GF-D8 (cell line): ENCODE measurements at places on chromosomes 6 and 20.
A peak's percentile ranks its signal among the peaks of the same experiment; 100 is the strongest.

- DNase-seq: no peak
Measured at GRCh38 chr6:148565930-148566663, 180.7 kb upstream of the UST start.

DNA sequence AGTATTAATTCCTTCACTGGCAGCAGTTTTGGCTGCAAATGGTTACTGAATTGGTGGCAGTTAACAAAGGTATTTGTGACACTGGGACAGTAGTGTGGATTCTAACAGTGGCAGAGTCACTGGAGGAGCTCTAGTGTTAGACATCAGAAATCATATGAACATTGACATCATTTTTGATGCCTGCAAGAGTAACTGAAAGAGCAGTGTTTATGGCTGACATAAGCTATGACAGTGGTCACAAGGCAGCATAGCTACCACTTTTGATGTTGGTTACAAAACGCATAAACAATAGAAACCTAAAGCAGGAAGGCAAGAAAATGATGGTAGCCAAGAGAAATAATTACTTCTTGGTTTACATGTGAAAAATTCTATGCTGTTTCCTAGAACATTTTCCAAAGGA lies 326.7 kb upstream of the MAN1A1 start:
- no peak for DNase-seq

DNA sequence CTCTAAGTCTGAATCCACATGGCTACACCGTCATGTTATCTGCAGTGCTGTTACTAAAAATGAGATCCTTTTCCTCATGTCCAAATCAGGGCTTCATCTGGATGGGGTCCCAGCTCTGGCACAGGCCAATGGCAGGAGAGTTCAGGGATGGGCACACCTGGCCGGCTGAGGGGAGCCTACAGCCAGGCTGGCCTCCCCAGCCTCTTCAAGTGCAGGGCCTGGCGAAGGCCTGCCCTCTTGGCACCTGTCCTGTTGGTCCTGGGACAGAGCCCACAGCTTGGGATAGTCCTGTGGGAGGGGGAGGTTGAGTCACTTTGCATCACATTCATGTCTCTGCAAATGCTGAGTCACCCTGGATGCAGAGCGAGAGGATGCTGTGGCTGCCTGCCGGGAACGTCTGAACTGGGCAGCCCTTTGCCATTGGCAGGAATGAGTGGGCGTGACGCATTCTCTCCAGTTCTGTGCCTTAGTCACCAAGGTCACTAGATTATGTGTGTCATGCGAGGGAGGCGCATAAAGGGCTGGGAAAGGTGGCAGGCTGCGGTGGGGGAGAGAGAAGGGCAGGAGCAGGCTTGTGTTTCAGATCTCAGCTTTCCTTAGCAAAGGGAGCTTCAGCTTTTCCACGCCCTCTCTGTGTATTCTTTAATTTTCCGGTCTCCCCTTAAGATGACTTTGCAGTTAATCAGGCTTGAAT lies 223.2 kb upstream of the ECI2 start:
- DNase-seq: no peak

DNA sequence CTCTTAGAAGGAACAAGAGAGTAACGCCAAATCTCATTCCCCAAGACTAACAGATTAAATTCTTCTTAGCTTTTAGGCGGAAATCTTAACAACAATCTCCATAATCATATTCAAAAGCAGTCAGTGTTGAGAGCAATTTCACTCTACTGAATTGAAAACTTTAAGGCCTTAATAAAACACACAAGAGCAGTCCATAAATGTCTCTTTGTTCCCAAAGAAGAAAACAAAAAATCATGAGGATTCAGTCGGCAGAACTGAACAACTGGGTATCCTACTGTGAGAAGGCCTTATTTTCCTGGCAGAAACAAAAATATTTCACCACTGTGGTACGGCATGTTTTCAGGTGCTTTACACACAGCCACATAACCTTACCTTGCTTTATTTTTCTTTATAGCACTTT lies 14.4 kb downstream of the ABHD12 start:
- DNase-seq: no peak

DNA sequence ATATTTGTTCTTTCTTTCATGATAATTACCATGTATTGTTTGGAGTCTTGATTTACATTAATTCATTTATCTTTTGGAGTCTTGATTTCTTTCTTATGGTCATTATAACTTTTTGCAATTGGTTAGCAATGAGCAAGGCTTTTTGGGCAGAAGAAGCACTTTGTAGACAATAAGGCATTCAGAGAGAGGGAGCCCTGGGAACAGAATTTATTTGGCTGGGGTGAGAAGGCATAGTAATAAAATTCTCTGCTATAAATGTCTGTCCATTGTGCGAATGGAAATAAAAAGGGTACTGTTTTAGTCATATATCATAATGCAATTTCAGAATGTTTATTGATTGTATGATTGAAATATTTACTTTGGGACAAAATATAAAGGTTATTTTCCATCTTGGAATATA lies 147.0 kb downstream of the SLC35F1 start:
- no peak for DNase-seq

DNA sequence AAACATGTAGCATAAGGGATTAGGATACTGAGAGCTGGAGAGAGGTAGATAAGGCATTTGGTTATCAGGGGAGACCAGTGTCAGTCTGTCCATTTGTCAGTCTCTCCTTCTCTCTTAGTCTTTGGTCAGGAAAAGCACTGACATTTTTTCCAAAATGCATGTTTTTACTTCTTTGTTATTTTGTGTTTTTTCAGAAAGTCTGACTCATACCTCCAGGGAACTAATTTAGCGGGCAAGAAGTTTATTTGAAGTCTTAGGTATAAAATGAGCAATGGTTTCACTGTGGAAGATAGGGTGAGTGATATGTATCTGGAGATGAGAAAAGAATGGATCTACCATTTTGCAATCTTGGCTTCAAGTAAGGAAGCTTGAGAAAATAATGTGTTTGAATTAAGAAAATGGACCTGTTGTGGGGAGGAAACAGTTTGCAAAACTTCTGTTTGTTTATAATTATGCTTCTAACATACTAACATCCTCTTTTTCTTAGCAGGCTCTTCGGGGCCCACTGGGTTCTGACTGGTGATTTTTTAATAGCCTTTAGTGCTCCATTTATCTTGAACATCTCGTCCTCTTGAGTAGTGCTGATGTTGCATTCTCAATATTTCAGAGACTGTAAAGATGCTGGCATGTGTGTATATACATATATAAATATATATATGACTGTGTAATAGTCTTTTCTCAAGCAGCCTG lies 66.9 kb upstream of the FABP7 start:
- no peak for DNase-seq

DNA sequence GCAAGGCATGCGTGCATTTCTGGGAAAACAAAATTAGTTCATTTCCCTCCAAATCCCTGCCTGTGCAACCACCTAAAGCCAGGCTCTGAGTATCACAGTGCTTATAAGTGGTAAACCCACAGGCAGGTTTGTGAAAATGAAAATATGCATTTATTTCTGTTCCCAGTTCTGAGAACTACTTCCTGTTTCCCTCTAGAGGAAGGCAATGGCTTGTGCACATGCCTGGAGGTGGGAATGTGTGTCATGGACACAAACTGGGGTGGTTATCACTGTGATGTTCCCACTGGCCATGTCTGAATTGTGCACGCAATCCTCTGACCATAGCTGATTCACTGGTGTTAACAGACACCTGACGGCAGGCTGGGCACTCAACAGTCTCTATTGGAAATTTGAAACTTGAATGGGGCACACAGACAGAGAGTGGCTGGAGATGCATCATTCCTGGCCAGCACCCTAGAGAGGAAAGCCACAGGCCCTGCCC lies 26.3 kb downstream of the FAM110A start:
- no peak for DNase-seq

- no peak for DNase-seq
Measured at GRCh38 chr6:15340775-15341174, 94.9 kb downstream of the JARID2 start.

DNA sequence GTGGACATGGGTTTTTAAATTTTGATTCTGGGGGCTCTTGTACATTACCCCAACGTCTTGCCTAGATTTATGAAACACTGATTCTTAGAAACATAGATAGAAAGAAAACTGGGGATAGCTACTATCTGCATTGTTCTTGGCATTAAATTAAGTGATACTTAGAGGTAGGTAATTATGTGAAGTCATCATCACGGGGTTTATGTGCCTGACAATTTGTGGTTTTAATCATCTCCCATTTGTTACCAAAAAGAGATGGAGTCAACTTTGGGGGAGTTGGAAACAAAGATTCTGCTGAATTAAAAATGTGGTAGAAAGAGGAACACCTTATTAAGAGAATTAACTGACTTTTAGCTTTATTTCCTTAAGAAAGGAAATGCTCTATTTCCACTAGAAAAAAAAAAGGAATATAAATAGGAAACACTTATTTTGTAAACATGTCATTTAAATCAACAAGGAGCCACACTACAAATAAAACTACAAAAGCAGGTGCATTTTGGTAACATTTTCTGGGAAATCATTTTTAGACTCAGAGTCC lies 5.6 kb downstream of the TNFAIP3 start:
- no peak for DNase-seq

GRCh38 chr6:10146715-10147451 lies 268.0 kb downstream of the TFAP2A start:
- no peak for DNase-seq

DNA sequence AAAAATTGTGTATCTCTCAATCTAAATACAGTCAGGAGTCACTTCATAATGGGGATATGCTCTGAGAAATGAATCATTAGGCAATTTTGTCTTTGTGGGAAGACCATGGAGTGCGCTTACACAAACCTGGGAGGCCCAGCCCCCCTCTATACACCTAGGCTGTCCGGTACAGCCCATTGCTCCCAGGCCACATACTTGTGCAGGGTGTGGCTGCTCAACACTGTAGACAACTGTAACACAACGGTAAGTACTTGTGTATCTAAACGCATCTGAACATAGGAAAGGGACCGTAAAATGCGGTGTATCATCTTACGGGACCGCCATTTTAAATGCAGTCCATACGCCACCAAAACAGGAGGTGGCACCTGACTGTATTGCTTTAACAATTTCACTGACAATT lies 58.0 kb upstream of the FRMD1 start:
- no peak for DNase-seq

- DNase-seq: no peak
Measured at GRCh38 chr20:22383156-22383555, 201.2 kb downstream of the FOXA2 start.

GRCh38 chr20:14312001-14312400 lies 25.4 kb downstream of the FLRT3 start:
- no peak for DNase-seq

DNA sequence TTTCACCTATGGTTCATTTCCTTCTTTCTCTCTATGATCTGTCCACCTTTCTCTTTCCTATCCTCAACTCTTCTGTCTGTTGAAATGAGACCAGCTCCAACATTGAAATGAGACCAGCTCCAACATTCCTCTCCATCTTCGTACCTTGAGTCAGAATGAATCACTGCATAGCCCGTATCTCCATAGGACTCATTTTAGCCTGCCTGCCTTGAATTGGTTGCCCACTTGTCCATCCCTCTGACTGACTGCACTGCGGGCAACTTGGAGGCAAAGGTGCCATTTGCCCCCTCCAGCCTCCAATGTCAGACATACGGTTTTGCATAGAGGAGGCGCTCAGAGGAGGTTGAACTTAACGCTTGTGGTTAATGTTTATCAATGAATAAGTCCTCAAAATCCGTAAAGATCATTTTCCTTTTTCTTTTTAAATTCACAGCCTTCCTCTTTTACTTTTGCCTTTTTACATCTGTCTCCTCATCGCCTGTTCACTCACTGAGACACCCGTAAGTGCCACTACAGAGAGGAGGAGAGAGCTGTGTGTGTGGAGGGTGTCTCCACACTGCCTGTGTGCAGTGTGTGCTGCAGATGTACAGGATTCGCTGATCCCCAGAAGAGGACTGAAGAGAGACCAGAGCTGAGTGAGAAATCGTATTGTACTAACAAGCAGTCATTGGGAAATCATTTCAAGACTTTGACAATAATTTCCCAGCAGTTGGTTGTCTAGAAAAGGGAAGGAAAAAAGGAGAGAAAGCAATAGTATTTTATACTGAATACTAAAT lies 579.6 kb upstream of the MAP3K7 start:
- no peak for DNase-seq

- peak; percentile 73 for DNase-seq
Measured at GRCh38 chr20:31835977-31836852, 9.2 kb downstream of the FOXS1 start.

DNA sequence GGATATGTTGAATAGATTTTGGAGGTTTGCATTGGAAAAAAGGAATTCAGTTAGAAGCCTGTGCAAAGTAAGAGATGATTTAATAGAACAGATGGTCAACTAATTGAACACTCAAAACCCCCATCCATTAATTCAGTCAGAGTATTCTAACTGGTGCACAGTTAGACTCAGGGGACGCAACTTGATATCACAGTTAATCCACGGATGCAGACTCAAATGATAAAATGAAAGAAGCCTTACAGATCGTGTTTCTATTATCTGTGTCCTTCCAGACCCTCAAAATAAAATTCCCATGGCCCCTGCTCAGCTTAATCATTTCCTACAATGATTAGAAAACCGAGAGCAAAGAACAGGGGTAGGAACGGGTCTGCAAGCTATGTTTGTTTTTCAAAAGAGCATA lies 45.4 kb upstream of the DTNBP1 start:
- DNase-seq: no peak

DNA sequence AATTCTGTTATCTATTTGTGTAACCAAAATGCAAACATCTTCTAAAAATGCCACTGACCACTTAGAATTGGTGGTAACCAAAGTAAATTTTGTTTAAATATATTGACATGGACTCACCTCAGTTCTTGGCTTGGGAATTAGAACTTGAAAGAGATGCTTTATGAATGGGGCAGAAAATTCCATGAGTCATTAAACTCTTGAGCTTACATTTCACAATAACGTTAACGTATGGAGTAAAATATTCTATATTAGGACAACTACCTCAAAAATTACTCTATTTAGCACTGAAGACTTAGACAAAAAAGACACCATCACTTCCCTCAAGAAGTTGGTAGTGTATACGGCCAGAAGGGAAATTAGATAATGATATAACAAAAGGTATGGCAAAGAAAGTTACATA lies 752.2 kb upstream of the MARCKS start:
- DNase-seq: no peak

DNA sequence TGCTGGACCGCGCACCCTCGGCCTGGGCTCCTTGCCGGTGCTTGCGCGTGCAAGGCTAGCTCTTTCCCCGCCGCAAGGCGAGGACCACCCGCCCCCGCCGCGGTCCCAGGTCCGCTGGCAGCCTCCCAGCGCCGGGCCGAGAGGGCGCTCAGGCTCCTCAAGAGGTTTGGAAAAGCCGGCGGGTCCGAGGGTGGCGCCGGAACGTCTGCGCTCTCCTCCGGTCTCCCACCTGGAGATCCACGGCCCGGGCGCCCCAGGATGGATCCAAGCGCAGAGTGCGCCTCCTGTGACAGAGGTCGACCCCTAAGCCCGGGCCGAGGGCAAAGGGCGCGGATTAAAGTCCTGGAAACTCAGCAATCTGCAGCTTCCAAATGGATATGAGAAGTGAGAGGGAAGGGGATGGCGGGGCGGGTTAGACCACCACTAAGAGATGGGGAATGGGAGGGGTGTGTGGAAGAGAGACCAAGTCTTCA lies 575 bp upstream of the MICAL1 start:
- DNase-seq: no peak
